Putamen (tissue), 1 donor: ENCODE measurements at places on chromosomes 1 and 21.
A peak's percentile ranks its signal among the peaks of the same experiment; 100 is the strongest.

DNA sequence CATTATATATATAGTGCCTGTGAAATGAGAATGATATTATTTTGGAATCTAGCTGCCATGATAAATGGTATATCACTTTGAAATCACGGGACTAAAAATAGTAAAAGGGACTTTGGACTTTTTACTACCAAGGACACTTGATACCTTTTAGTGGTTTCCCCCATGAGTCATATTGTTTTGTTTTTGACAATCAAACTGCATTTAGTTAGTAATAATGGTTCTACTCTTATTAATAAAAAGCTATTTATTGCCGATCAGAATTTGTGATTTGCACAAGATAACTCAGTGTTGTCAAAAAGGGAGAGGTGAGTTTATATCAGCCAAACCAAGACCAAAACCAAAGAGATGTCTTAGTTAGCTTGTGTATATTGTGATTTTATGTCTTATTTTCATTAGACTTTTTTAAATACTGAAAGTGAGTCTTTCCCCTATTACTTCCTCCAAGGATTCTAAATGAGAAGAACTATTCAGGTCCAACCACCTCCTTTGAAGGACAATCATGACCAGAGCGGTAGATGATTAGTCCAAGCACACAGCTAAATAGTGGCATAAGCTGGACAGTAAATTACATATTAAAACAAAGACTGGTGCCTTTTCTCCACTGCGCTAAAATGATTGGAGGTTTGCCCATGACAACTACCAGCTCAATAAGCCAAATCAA lies 281.7 kb upstream of the ESRRG start:
- DNase-seq = no peak

- DNase-seq = no peak
Observed at GRCh38 chr1:68969441-68969840, 472.6 kb upstream of the DEPDC1 start.

- DNase-seq = no peak
Observed at GRCh38 chr1:156129687-156130577, 15.4 kb downstream of the LMNA start.

GRCh38 chr1:200028586-200029034 lies 1.1 kb downstream of the NR5A2 start:
- DNase-seq = no peak

GRCh38 chr1:206133751-206134415 lies 16.7 kb upstream of the AVPR1B start:
- no peak for DNase-seq

- DNase-seq = no peak
Observed at GRCh38 chr1:238469146-238469631, 578.5 kb upstream of the ZP4 start.

DNA sequence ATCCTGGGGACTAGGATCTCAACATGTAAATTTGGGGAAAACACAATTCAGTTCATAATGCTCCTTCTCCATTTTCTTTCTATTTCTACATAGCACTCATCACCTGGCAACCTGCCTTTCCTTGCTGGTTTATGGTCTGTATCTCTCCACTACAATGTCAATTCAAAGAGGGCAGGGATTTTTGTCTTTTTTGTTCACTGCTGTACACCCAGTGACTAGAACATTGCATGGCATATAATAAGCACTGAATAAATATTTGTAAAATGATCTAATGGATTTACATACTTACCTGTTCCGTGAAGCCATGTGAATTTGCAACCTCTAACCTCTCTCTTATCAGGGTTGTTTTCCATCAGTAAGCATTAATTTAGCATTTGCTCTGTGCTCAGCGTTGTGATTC lies 27.4 kb upstream of the TBX15 start:
- DNase-seq = no peak

DNA sequence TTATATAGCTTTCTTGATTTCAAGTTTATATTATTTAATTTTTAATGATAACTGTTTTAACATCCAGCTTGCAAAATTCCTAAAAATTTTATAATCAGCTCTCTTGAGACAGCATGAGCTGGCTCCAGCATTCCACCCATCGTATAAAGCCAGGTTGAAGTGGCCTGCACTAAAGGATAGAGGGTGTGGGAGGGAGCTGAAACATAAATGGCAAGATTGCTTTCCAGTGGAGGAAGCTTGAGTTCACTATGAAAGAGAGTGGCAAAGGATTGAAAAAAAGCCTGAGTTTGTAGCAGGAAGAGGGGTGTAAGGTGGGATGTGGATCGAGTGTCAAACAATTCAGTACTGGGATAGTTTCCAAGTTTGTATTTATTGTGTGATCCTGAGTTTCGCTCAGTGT lies 48.5 kb upstream of the ZNF644 start:
- no peak for DNase-seq

DNA sequence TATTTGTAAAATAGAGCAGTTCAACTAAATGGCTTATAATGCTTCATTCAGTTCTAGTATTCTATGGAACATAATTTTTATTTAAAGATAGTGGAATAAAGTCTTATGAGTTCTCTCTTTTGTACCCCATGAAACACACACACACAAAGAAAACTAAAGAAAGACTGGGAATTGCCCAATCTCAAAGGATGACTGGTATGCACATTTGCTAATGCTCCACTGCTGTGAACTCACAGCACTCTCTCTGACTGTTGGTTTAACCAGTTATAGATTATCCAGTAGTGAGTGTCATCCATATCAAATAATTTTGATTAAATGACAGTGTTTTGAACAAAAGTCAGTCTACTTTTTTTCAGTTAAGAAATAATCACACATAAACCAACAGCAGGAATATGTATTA lies 1082.4 kb upstream of the B3GALT2 start:
- DNase-seq = no peak

- DNase-seq = no peak
Observed at GRCh38 chr21:31555741-31556191, 103.7 kb upstream of the SOD1 start.

DNA sequence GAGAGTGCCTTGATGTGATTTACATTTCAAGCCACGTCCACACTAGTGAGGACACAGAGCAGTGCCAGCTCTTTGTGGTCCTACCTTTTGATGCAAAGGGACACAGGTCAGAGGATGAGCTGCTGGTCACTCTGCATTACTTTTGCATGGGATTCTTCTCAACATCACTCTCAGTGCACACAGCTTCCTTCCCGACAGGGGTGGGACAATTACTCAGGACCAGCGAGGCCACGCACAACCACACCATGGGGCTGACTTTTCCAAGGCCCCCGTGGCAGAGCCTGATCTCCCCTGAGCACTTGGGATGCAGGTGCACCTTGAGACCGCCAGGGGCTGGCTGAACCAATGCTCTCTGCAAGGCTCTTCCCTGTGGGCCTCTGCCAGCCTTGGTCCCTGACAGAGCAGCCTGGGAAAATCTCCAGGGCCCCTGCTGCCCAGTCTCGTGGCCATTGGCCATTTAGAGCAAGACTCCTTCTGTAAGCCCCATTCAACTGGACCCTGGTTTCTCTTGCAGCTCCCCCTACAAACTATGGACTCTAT lies 13.2 kb upstream of the PRAMEF12 start:
- DNase-seq = no peak

DNA sequence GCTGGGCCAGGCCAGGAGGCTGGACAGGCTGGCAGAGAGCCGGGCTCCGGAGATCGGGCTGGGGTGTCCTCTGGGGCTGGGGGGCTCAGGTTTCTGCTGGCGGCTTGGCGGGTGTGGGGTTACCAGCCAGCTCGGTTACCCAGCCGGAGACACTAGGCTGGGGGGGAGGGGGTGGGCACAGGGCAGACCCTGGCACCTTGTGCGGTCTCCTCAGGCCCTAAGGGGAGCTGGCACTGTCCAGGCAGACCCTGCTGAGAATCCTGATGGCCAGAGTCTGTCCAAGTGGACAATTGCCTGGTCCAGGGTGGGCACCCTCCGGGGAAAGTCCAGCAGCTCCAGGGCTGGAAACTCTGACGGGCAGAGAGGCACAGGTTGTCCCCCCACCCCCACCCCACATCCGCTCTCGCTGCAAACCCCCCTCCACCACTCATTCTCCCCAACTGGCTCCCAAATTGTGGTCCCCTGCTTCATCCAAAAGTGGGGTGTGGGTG lies 6.7 kb downstream of the ZBTB7B start:
- DNase-seq = no peak

- DNase-seq = no peak
Observed at GRCh38 chr21:29382030-29382654, 83.4 kb downstream of the BACH1 start.

- DNase-seq = no peak
Observed at GRCh38 chr21:41256771-41257702, 59.6 kb upstream of the FAM3B start.

- no peak for DNase-seq
Observed at GRCh38 chr1:53060579-53060978, 1.4 kb upstream of the PODN start.

DNA sequence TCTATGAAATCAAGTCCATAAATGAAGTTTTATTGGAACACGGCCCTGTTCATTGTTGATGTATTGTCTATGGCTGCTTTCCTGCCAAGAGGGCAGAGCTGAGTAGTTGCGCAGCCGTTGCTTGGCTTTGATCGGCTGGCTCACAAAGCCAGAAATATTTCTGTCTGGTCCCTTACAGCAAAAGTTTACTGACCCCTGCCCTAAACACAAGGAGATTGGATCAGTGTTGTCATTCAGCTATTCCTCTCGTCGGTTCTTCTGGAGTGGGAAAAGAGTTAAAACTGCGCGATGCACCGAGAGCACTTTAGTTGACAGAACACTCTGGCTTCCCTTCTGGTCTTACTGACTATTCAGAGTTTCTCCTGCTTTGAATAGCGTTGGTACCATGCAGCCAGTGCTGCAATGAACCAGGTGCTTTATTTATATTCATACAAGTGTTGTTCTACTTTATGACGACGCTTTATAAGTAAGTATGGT lies 868 bp downstream of the ZBTB40 start:
- no peak for DNase-seq

DNA sequence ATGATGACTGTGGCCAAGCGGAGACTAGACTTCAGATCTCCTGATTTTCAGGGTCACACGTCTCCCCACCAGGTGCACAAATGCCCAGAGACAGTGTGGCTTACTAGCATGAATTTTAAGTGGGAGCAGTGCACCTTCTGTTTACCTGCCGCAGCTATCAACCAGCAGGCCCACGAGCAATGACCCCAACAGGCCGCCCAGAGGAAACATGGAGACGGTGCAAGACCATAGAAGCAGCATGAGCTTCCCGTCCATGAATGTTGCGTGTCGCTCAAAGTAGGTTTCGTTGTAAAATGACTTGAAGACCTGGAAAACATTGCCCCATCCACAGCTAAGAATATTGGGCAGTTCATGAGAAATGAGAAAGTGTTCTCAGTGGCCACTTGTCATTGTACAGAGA lies 3.5 kb downstream of the SLC2A7 start:
- DNase-seq = no peak

DNA sequence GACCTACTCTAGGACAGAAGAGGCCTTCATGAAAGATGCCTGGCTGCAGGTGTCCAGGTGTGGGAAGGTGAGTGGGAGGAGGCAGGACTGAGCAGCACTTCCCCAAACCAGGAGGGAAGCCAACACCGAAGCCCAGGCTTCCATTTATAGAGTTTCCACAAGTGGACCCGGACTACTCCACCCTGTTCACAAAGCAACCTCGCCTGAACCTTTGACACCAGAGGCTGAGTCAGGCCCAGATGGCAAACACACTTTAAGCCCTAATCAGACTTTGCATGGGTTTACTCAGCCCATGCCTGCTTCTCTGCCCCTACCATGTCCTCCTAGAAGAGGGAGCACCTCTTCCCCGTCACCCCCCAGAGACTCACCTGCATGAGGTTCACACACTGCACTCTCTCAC lies 14.0 kb downstream of the PRR9 start:
- no peak for DNase-seq

DNA sequence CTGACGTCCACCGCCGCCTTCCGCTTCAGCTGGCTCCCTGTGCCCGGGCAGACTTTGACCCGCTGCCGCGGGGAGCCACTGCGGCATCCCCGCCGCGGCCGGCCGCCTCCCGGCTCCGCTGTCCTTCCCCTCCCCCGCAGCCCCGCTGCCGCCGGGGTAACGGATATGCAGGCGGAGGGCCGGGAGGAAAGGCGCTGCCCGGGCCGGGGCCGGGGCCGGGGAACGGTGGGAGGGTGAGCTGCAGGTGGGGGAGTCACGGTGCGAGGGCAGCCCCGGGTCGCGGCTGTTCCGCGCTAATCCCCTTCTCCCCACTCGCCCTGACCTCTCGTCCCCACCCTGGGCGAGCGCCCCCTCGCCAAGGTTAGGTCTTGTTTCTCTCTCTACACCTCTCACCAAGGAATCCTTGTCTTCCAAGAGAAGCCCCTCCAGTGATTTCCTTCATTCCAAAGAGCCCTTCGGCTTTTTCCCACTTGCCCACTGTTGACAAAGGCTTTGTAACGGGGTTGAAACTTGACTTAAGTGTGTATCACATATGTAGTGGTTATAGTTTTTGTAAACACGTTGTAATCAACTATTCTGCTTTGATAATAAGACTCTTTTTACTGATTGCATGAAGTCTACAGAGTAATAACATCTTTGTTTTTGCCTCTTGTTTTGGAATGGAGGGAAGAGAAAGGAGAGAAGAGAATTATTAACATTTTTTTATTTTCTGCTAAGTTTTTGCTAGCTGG lies 669 bp downstream of the XPR1 start:
- DNase-seq = peak; percentile 53

GRCh38 chr1:192629612-192630011 lies 6.3 kb upstream of the RGS13 start:
- no peak for DNase-seq

DNA sequence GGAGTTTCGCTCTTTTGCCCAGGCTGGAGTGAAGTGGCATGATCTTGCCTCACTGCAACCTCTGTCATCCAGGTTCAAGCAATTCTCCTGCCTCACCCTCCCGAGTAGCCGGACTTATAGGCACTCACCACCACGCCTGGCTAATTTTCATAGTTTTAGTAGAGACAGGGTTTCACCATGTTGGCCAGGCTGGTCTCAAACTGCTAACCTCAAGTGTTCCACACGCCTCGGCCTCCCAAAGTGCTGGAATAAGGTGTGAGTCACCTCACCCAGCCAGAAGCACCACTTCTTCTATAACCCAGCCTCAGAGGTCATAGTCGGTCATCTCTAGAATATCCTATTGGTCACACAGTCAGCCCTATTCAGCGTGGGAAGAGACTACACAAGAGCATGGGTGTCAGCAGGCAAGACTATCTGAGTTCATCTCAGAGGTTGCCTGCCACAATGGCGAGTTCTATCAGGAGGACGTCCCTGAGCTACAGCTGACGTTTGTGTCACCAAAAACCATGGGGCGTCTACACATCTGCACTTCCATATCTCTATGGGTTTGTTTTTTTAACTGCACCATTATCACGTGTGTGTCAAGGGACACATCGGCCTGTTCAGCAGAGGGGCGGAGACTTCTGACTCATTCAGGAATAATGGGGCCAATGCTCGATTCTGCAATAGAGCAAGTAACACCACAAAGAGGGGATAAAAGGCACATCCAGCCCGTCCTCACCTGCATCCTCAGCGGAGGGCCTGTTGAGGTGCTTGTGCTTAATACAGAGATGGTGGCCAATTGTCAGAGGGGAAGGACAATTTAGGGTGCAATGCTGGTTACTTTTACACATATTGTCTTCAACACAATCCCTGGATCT lies 256.3 kb upstream of the IRF2BP2 start:
- no peak for DNase-seq

DNA sequence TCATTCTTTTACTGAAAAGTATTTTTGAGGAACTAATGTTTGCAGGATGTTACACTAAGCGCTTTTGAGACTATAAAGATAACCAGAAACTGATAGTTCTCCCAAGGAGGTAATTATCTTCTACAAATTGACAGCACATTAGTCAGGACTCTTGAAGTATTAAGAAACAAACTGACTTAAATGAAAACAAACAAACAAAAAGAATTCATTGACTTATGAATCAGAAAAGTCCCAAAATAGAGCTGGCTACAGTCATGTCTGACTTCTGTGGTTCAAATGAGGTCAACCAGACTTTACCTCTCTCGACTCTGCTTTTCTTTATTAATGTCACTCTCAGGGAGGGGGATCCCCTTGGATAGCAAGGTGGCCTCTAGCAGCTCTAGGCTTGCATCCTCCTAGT lies 296.8 kb downstream of the TPR start:
- no peak for DNase-seq
